ENCODE measurements at places on chromosomes 4 and X. TPM values are rescaled to one million over a fixed set of nuclear protein-coding genes. Genes with fewer than 3 reads are reported as not detected.

Gene AFP
- 23,697 TPM for total RNA-seq

Gene MSX1
- total RNA-seq, result 25.4 TPM

DNA sequence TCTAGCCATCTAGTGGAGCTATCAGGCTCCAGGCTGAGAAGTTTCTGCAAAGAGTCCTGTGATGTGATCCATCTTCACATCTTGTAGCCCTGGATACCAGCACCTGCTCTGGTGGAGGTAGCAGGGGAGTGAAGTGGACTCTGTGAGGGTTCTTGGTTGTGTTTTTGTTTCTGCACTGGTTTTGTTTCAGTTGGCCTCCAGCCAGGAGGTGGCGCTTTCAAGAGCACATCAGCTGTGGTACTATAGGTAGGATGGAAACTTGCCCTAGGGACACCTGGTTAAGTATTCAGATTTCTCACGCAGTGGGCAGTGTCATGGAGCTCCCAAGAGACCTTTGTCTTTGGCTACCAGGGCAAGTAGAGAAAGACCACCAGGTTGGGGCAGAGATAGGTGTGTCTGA is 257.5 kb upstream of the SLC7A11 start:
- no peaks in the 10 kb centered on the region for H3K36me3 ChIP-seq
- no peak overlapping the region for H3K4me3 ChIP-seq
- no peak for DNase-seq

DNA sequence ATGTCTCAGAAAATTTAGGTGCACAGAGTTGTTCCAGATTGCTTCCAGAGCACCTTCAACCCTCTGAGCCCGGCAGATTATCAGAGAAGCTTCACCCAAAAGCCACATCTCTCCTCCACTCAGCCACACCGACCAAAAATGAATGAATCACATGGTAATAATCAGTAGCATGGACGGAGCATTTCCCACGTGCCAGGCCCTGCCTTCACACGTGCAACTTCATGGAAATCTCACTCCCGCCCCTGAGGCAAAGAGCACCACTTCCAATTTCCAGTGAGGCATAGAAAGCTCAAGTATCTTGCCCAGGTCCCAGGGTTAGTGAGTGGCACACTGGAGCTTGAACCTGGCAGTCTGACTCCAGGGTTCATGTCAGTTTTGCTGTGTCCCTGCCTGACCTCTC is 56.5 kb downstream of the RELL1 start:
- no peaks in the 10 kb centered on the region for H3K36me3 ChIP-seq
- H3K4me1 ChIP-seq, result no peaks in the 10 kb centered on the region
- DNase-seq, result no peak
- H3K4me3 ChIP-seq, result no peak overlapping the region

- no peaks in the 10 kb centered on the region for H3K4me1 ChIP-seq
- no peak overlapping the region for H3K27ac ChIP-seq
- H3K27me3 ChIP-seq, result no peaks in the 10 kb centered on the region
- no peak for DNase-seq
- no peaks in the 10 kb centered on the region for H3K36me3 ChIP-seq
These were observed 331.9 kb upstream of the SFRP2 start for GRCh38 chr4:154120690-154121345.

GRCh38 chrX:68644861-68645260 is 2.6 kb upstream of the STARD8 start:
- no peak overlapping the region for H3K4me3 ChIP-seq
- no peaks in the 10 kb centered on the region for H3K4me1 ChIP-seq
- no peak for DNase-seq
- no peaks in the 10 kb centered on the region for H3K36me3 ChIP-seq

GRCh38 chrX:136189222-136189621 is 41.9 kb downstream of the FHL1 start:
- H3K4me3 ChIP-seq, result no peak overlapping the region
- H3K4me1 ChIP-seq, result no peaks in the 10 kb centered on the region
- H3K27me3 ChIP-seq, result no peaks in the 10 kb centered on the region
- no peaks in the 10 kb centered on the region for H3K36me3 ChIP-seq
- no peak overlapping the region for H3K27ac ChIP-seq
- DNase-seq, result no peak

Data from hepatocyte (in vitro differentiated cells).